ENCODE measurements at places on chromosomes 2 and 18.

- no peak for DNase-seq
Measured at GRCh38 chr2:100844514-100844913, 24.6 kb downstream of the NPAS2 start.

GRCh38 chr18:36155851-36156757 is 26.4 kb downstream of the ELP2 start:
- DNase-seq, result no peak

GRCh38 chr18:44507729-44508325 is 172.9 kb upstream of the SETBP1 start:
- DNase-seq, result no peak

GRCh38 chr2:132593171-132593570 is 76.8 kb downstream of the LYPD1 start:
- no peak for DNase-seq

DNA sequence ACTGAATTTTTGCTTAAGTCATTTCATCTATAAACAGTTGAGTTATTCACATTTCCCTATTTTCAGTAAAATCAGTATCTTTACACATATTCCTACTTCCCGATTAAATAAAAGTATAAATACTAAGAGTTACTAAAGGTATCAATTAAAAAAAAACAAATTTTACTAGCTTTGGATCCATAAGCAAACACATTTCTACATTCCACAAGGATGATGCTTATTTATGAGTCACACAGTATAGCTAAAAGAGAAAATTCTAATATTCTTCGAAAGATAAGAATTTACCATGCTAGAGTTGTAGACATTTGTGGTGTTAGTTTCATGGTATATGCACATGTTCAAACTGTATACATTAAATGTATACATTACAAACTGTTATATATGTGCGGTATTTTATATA is 23.7 kb downstream of the PGAP1 start:
- DNase-seq, result no peak

GRCh38 chr2:98438190-98439133 is 6.2 kb upstream of the INPP4A start:
- DNase-seq, result no peak

DNA sequence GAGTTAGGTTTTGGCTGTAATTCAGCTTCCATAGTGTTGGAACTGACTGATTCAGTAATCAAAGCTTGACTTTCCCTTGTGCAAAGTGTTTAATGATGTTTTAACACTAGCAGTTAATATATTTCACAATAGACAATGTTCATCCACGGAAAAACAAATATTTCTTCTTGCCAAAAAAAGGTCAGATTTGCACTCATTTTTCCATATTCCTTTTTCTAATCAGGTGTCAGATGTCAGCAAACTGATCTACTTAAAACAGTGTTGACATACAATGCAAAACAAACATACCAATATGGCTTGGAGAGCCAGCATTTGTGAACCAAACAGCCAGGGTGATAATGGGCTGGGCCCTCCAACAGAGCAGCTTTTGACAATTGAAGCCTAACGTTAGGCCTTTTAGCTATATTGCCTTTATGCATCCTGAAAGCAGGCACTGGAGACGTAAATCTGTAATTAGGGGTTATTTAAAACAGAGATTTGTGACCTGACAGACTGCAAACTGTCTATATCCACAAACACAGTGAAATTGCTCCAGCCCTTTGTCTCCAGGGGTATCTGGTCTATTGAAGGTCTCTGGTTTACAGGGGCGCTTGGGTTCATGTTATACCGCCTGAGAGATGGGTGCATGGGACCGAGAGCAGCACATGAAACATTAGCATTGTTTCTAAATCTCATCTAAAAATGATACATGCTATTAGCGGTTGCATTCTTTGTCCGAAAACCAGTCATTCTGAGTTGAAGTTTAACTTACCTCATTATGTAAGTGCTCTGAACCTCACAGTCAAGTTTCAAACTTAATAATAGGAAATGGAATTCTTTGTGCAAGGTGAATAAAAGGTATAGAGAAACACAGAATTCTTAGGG is 7.1 kb upstream of the CDCA7 start:
- DNase-seq, result no peak

GRCh38 chr2:231720987-231721966 is 13.0 kb downstream of the PTMA start:
- DNase-seq, result no peak

GRCh38 chr2:152335726-152336118 is 748 bp downstream of the FMNL2 start:
- DNase-seq, result no peak
